Neuronal stem cell (in vitro differentiated cells): ENCODE measurements at places on chromosomes 7 and 10.

DNA sequence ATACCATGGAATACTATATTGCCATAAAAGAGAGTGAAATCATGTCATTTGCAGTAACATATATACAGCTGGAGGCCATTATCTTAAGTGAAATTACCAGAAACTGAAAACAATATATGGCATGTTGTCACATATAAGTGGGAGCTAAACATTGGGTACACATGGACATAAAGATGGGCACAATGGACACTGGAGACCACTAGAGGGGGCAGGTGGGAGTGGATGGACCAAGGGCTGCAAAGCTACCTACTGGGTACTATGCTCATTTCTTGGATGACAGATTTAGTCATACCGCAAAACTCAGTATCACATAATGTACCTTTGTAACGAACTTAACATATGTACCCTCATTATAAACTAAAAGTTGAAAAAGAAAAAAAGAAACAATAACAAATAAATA, 1167.6 kb downstream of the NXPH1 start:
- DNase-seq: no peak

DNA sequence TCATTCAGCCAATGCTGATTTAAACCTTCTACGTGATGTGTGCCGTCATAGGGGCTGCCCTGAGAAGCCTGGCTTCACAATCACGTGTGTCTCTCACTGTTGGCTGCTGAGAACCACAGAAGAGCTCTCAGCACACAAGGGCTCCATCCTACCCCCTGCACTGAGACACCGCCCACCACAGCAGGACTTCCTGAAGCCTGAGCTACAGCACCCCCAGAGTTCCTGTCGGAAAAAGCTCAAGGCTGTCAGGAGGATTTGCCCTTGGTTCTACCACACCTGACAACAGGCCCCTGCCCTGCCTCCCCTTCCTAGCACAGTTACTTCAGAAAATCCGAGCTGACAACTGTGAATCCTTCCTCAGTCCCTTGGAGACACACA, 191.9 kb downstream of the MAD1L1 start:
- no peak for DNase-seq

GRCh38 chr7:96654630-96655188, 54.9 kb downstream of the SEM1 start:
- DNase-seq: no peak

GRCh38 chr10:132809232-132810140, 23.5 kb upstream of the NKX6-2 start:
- no peak for DNase-seq

DNA sequence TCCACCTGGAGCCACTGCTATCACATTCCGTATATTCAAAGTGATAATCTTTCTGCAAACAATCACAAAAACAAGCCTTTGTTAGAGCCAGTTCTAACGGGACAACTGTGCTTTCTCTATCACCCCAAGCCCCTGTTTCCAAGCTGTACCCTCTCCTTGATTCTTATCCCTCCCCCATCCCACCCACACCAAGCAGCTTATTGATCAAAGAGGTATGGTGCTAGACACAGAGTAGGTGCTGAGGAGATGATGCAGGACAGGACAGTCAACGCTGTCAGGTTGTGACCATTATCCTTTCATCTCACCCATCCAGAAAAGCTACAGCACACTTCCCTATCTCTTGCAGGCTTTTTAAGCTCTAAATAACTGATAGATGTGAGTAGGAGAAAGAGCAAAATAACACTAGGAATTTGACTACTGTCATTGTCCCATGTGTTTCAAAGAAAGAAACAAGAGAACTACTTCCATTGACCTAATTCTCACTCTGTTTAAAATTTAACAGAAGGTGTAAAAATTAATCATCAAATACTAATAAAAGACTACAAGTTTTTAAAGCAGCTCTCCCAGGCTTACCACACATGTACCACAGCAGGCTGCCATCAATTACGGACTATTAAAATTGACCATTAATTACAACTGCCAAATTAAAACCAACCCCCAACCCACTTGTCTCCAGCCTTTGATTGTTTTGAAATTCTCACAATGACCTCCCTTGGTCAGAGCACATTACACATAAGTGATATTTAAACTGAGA, 94.3 kb downstream of the ELAPOR2 start:
- no peak for DNase-seq

- no peak for DNase-seq
These were observed 8.6 kb downstream of the POLD2 start for GRCh38 chr7:44114586-44115310.

GRCh38 chr7:121595758-121596696, 199.9 kb upstream of the FAM3C start:
- DNase-seq: no peak

DNA sequence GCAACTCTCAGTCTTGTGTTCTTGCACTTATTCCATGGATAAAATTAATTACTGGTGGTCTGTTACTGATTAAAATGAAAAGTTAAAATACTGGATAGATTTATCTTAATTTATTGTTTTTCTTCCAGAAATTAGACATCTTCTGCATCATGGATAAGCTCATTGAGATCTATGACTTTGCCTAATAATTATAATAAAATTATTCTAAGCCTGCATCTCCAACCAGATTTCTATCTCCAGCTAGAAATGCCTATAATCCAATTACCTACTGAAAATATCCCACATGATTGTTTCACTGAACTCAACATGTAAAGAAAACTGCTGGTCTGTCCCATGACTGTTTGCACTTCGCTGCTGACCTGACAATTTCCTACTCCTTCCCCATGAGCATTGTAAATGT, 88.3 kb upstream of the ACBD5 start:
- no peak for DNase-seq

DNA sequence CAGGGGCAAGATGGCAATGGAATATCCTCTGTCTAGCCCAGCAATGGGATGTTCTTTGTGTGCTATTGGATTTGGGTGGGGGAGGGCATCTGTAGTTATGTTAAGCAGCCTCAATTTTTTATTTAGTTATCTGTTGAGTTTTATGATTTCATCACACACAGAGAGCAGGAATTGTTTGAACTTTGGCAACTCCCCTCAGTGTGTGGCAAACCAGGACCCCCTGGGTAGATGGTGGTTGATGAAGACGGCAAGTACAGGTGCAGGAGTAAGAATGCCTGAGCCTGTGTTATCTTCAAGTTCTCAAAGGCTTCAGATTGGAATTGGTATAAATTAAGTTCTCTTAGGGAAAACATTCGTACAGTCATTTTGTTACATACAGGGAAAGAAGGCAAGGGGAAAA, 142.4 kb upstream of the SAMD8 start:
- DNase-seq: no peak

DNA sequence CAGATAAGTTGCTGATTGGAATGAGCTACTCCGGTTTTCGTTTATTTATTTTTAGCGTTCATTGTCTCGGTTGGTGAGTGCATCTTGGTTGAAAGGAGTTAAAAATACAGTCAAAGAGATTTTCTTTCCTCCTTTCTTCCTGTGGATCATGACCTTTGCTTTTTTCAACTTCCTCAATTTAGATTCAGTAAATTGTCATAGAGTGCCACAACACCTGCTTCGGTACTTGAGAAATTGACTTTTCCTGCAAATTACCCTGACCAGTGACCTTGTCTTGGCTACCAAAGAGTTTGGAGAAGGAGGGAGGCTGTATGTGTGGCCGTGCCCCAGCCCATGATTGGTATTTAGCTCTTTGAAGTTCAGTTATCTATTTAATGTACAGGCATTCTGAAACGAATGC, 128.7 kb downstream of the FAM204A start:
- no peak for DNase-seq
